ENCODE measurements at places on chromosomes 1 and 21.
A peak's percentile ranks its signal among the peaks of the same experiment; 100 is the strongest.

GRCh38 chr1:204649721-204650521 is 35.6 kb downstream of the LRRN2 start:
- peak; percentile 75 for DNase-seq

- DNase-seq = no peak
These were observed 67.2 kb upstream of the IFNAR2 start for GRCh38 chr21:33162436-33162951.

- DNase-seq = no peak
These were observed 24.9 kb downstream of the MAP3K7CL start for GRCh38 chr21:29155118-29155932.

- DNase-seq = no peak
These were observed 565.2 kb downstream of the PTPRU start for GRCh38 chr1:29801561-29801973.

- no peak for DNase-seq
These were observed 45.3 kb upstream of the GPR157 start for GRCh38 chr1:9174243-9174642.

DNA sequence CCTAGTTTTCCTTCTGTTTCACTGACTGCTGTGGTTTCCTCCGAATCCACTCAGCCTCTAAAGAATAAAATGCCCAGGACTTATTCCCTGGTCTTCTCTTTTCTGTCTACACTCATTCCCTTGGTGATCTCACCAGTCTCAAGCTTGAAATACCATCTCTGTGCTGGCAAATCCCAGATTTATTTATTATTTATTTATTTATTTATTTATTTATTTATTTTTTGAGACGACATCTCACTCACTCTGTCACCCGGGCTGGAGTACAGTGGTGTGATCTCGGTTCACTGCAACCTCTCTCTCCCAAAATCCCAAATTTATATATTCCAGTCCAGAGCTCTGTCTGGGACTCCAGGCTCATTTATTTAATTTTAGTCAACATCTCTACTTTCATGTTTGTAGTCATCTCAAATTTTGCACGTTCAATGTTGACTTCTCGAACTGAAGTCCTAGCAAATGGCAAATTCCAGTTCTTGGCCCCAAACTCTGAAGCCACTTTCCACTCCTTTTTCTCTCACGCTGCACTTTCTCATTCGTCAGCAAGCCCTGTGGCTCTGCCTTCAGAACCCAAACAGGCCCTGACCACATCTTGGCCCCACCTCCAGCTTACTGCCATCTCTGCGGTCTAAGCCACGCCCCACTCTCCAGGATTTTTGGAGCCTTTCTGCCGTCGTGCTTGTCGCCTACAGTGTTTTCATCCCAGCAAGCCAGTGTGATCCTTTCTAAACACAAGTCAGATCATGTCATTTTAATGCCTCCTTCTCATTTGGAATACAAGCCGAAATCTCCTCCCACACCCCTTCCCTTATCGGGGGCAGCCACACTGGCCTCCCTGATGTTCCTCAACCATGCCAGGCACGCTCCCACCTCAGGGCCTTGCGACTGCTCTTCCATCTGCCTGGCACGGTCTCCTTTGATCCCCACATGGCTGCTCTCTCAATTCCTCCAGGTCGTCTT is 14.2 kb upstream of the TENT5B start:
- DNase-seq = peak; percentile 87

GRCh38 chr1:27099587-27100334 is 55.2 kb downstream of the SLC9A1 start:
- no peak for DNase-seq

Measured in COR-L47 (cell line).